ENCODE measurements at places on chromosomes 4 and X.

DNA sequence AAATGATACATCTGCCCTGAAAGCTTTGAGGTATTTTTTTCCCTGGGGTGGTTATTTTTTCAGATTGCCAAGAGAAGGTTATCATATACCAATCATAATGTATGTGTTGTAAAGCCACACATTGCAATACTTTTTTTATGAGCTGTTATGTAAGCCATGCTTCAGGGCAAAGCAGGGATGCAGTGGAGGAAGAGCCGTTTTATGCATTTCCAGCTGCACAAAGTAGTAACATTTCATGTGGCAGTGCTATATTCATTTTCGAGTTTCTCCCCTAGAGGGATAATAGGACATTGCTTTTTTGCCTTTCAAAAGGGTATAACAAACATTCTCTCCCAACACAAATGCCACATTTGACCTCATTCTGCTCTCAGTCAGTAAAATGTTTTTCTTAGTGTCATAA, 68.5 kb downstream of the GALNT7 start:
- no peak for DNase-seq

- no peak for DNase-seq
Observed at GRCh38 chr4:88018466-88018865, 11.0 kb downstream of the PKD2 start.

GRCh38 chrX:42732506-42732905, 45.5 kb downstream of the PPP1R2C start:
- no peak for DNase-seq

DNA sequence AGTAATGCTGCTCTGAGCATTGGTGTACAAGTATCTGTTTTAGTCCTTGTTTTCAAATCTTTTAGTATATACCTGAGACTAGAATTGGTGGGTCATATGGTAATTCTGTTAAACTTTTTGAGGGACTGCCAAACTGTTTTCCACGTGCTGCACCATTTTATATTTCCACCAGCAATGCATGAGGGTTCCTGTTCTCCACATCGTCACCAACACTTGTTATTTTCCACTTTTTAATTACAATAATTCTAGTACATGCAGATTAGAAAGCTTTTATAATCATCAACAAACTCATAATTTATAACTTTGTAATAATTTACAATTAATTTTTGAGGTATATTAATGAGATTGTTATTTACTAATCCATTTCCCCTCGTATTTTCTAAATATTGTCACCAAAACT, 79.4 kb downstream of the CEP135 start:
- no peak for DNase-seq

DNA sequence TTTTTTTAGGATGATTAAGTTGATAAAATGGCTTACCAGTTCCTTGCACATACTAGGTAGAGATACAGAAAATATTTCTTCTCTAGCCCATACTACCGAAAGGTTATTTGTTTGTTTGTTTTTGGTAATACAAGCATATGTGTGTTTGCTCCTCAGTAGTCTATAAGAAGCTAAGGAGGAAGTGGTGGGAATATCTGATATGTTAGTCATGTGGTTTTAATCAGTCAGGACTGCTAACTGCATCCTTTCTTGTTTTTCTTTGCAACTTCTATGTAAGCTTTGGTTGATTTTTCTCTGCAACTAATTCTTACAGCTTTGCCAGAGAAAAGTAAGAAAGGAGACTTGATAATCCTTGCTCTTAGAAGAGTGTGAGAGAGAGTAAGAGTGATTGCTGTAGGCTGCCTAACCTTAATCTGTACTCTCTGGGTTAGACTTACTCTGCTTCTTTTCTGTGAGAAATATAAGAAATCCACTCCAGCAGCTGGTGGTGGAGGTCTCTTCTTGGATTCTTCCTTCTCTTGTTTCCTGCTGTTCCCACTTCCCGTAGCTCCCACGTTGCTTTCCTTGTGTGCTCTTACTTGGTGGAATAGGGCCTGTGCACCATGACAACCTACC, 28.3 kb downstream of the SEPTIN11 start:
- no peak for DNase-seq

DNA sequence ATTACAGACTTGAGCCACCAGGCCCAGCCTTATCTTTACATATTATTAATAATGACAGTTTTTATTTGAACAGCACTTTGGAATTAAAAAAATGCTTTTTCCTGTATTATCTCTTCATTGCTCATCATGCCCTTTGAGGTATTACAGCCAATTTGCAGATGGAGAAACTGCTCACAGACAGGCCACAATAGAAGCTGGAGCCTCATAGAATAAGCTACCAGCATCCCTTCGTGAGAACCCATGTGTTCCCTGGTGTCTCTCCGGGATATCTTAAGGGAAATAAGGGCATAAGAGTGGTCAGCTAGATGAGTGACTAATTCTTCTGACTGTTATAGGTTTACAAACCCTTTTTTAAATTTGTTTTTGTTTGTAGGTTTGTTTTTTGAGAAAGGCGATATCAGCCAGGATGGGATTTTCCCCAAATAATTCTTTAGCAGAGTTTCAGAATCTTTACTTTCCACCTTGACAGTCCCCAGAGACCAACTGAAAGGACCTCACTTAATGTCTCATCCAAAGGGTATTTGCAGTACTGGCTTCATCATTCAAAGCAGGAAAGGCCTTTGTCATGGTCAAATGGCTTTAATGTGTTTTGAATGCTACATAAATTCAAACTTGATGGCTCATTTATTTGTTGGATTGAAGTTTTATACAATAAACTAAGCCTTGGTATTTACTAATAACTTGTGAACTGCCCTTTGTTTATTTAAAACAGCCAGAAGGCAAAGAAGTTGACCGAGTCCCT, 48.0 kb upstream of the SOD3 start:
- no peak for DNase-seq

DNA sequence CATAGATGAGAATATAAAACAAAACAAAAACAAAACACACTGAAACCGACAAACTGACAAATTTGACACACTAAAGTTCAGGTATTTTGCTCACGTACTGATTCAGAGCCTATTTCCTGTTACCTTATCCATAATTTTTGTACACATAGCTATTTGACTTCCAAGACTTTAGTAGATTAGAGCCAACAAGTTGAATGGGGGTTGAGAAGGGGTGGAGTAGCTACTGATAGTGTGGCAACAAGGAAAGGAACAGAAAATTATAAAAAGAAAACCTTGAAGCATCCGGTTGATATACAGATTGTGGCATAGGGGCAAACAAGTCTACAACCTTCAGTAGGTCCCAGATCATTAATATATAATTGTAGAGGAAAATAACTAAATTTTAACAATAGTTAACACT, 92.3 kb upstream of the RASGEF1B start:
- no peak for DNase-seq

DNA sequence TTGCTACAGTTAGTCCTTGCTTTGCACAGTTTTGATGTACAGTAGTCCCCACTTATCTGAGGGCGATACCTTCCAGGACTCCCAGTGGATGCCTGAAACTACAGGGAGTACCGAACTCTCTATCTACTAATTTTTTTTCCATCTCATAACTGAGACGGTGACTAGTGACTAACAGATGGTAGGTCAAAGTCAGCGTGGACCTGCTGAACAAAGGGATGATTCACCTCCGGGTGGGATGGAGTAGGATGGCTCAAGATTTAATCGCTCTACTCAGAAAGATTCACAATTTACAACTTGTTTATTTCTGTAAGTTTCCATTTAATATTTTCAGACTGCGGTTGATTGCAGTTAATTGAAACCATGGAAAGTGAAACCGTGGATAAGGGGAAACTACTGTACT, 655.8 kb downstream of the ZNF674 start:
- DNase-seq: no peak

DNA sequence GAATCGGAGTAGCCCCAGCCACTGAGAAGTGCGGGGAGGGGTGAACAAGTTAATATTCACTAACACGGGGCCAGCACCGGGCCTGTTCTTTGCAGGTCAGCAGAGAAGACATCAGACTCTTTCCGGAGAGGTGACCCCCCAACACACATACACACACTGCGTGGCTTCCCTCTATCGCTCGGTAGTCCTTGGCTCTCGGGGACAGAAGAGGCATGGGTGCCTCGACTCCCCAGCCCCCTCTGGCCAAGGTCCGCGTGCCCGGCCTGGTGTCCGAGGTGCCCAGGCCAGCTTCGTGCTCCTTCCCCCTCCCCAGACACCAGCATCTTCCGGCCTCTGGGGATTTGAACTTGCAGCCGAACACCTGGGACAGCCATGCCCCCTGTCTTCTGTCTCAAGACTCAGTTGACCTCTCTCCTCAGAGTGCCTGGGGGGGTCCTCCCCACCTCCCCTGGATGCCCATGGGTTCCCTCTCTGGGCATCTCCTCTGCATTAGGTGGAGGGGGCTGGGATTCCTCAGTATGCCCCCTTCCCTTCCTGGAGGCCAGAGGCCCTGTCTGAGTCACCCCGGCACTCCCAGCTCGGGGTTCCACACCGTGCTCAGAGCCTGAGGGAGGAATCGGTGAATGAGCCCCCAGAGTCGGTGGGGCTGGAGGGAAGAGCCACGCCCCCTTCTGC, 104.5 kb downstream of the SORCS2 start:
- DNase-seq: no peak

DNA sequence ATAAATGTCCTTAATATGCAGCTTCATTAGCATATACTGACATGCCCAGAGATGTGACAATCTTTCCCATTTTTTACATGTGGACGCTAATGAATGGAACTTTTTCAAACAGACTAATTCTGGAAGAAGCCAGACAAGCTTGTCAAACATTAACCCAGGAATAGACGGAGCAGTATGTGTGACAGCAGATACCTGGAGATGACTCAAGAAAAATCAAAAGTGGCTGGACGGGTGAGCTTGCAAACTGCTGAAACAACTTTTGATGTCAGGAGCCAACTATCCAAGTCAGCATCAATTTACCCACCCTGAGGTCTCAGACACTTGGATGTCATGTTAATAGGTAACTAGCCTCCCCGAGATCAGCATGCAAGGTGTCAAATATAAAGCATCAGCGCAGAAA, 183.0 kb downstream of the PACRGL start:
- DNase-seq: no peak

DNA sequence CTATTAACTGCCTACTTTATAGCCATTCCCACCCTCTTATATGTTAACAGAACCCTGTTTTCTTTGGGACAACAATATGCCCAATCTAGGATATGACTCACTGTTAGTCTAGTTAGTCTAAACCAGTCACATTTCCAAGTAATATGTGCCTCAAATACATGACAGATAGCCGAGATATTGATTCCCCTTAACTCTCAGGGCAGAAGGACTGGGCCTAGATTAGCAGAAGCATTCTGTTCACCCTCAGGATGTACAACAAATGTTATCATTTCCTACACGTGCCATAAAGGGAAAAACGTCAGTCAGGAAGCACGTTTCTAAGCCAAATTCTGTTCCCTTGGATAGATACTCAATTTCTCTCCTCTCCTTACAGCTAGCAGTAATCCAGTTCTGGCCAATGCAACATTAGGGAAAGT, 114.1 kb downstream of the SLC10A7 start:
- DNase-seq: no peak

GRCh38 chrX:94751611-94752010, 1077.6 kb downstream of the FAM133A start:
- no peak for DNase-seq

- peak; percentile 86 for DNase-seq
Observed at GRCh38 chr4:76197971-76198410, 15.6 kb downstream of the SCARB2 start.

GRCh38 chrX:136687457-136687856, 39.5 kb downstream of the CD40LG start:
- DNase-seq: no peak
